SJCRH30 (cell line): ENCODE measurements at places on chromosomes 5 and 9. TPM values are rescaled to one million over a fixed set of nuclear protein-coding genes. Genes with fewer than 3 reads are reported as not detected.

- no peaks in the 10 kb centered on the region for H3K27me3 ChIP-seq
- peaks cover 49% of the 10 kb centered on the region for H3K36me3 ChIP-seq
- H3K4me3 ChIP-seq, result no peak overlapping the region
- no peaks in the 10 kb centered on the region for H3K4me1 ChIP-seq
- H3K27ac ChIP-seq, result no peak overlapping the region
Measured at GRCh38 chr9:125784286-125785049, 37.3 kb downstream of the PBX3 start.

DNA sequence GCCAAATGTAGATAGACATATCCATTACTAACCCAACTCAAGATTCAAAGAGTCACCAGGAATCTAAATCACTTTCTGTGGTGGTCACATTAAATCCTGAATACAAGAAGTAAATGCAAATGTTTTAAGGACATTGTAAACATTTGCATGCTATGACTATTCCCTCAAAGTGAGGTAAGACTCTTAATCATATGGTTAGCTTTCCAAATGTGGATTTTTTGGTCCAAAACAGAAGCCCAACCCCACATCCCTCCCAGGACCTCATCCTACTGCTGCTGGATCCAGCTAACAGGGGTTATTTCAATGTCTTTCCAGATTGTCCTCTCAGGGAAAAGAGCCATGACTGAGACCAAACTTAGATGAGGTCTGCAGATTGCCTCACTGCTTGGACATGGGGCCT lies 228.1 kb upstream of the PANK3 start:
- no peaks in the 10 kb centered on the region for H3K36me3 ChIP-seq
- H3K4me1 ChIP-seq, result no peaks in the 10 kb centered on the region
- no peak overlapping the region for H3K27ac ChIP-seq
- no peaks in the 10 kb centered on the region for H3K27me3 ChIP-seq
- no peak for DNase-seq

- H3K36me3 ChIP-seq, result no peaks in the 10 kb centered on the region
- no peak overlapping the region for H3K4me3 ChIP-seq
- no peak for DNase-seq
Measured at GRCh38 chr5:153365547-153365946, 124.9 kb upstream of the GRIA1 start.

The ZNF618 gene
- 16.1 and 19.3 TPM in 2 replicates for total RNA-seq

- peak overlapping the region; percentile 86 for H3K4me3 ChIP-seq
- peaks cover 28% of the 10 kb centered on the region for H3K4me1 ChIP-seq
- peak; percentile 46 for DNase-seq
- peak overlapping the region; percentile 74 for H3K27ac ChIP-seq
- H3K27me3 ChIP-seq, result 0 out of 2 replicates have a peak, but pooled peaks cover 6% of the 10 kb centered on the region
Measured at GRCh38 chr9:134066526-134066912, 1.3 kb downstream of the BRD3 start.

The TRIM36 gene
- total RNA-seq, result 14.9 and 15.3 TPM in 2 replicates

The EDIL3 gene
- total RNA-seq, result 27.8 and 29.0 TPM in 2 replicates

GRCh38 chr9:91186632-91187108 lies 175.0 kb downstream of the AUH start:
- no peak overlapping the region for H3K27ac ChIP-seq
- DNase-seq, result no peak
- H3K4me1 ChIP-seq, result peaks cover 4% of the 10 kb centered on the region
- no peaks in the 10 kb centered on the region for H3K36me3 ChIP-seq
